ENCODE measurements at places on chromosomes 3 and 15.
A peak's percentile ranks its signal among the peaks of the same experiment; 100 is the strongest.

DNA sequence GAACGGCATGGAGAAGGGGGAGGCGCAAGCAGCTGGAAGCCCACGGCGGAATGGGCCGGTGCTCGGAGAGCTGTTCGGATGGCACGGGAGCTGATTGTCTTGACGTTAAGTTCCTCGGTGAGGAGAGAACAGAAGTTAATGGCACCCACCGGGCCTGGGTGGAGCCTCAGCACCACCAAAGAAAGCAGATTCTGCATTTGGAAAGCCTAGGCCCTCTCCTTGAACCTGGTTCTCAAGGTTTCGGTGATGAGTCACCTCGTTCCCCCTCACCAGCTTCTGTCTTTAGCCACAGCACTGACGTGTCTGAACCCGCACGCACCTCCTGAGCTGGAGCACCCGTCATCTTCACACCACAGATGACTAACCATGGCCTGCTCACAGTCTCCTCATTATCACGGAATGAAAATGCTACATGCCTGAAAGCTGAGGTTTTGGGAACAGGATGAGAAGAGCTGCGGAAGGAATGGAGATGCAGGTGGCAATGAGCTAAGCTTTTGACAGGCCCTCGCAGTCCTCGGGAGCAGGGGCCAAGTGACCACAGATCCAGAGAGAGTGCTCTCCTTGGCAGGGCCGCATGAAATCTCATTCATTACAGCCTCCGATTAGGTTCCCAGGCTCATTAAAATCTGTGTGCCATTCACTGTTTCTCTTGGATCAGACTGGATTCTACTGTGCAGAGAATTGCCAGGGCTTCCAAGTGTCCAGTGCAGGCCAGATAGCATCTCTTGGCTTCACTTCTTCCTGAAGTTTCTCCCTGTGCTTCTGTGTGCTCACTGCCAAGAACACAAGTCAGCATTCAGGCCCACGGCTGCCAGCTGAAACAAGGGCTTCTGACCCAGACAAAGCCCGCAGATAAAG, 96.3 kb upstream of the DLG1 start:
- DNase-seq, result peak; percentile 100

DNA sequence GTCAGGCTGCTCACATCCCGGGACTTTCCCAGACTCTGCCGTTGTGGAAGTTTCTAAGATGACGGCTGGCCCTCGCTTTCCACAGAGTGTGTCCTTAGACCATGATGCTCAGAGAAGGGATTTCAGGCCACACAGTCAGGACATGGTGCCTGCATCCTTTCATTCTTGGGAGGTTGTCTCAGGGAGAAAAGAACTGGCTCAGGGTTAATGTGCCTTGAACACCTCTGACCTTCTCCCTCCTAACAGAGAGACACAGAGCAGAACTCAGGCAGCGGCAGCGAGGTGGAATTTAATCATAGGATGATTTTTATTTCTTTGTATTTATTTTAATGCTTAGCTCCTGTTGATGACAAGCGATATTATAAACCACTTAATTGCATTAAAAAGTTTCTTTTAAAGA, 96.9 kb upstream of the ATP2B2 start:
- DNase-seq, result no peak

DNA sequence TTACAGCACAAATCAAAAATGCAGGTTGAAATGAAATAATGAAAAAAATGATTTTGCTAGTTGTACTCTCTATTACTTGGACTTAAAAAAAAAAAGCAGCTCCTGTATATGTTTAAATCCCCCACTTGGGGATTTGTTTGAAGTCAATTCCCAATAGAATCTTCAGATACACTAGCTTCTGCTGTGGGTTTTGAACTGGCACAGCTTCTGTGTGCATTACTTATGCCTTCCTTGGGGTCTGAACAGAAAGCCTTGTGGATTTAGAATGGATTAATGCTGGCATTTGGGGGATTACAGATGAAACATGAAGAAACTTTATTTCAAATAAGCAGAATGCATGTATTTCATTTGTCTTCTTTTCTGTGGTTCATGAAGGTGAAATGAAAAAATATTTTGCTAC, 513.2 kb upstream of the TBL1XR1 start:
- no peak for DNase-seq

- no peak for DNase-seq
These were observed 65.7 kb downstream of the IL1RAP start for GRCh38 chr3:190579514-190580137.

DNA sequence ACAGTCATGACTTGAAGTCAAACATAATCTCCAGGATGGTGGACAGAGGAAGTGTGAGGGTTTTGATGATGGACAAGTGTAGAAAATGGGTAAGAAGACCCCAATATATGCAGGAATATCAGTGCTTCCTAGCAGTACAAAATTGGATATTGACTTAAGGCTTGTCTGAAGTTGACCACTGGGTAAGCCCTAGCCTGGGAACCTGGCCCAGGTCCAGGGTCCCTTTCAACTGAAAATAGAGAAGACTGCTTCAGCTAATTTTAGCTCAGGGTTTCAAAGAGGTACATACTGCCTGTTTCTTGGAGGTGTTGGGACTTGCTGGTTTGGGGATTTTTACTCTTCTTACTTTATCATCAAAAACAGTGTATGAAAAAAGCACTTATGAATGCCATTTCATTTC, 4.7 kb downstream of the NR1D2 start:
- DNase-seq, result no peak

DNA sequence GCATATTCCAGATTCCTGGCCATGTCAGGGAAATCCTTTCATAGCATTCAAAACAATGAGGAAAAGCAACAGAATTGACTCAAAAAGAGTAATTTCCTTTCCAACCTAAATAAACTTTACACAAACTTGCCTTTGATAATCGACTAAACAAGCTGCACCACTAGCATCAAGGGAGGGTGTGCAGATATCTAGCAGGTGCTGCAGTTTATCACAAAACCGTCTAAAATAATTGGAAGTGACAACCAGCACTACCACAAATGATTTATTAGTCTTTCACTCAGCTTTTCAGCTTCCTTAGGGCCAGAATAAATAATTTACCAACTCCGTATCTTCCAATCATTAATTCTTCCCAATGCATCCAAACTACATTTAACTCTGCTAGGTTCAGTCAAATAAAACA, 71.7 kb downstream of the TBC1D5 start:
- no peak for DNase-seq

DNA sequence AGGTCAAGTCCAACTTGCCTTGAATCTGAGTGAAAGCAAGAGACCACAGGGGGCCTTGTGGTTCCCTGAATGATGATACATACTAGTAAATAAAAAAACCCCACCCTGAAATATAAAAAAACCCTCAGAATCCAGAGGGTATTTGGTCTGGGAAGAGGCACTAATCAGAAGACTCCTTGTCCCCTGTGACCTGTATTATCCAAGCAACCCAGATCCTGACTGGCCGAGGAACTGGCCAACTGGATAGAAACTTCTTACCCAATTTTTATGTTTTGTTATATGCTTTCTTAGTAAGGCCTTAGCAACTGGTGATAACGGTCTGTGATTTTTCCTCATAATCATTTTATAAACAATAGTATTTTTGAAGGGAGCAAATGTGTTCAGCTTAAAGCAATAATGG, 17.5 kb downstream of the ABI3BP start:
- no peak for DNase-seq

GRCh38 chr3:4534906-4535305, 41.8 kb downstream of the ITPR1 start:
- DNase-seq, result no peak

- no peak for DNase-seq
These were observed 105.0 kb downstream of the IQCH start for GRCh38 chr15:67359431-67360079.

DNA sequence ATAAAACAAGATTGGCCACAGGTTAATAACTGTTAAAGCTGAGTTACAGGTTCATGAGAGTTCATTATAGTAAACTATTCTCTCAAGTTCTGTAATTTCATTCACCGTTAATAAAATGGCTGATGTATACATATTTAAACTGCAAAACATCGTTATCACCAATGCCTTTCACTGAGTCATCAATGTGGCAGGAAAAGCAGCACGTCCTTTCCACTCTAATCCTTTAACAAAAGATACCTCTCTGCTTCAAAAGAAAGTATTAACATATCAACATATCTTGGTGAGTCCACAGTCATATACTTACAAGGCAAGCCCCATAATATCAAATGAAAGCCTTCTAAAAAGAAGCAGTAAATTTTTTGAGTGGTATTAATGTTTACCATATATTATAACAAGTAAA, 54.5 kb downstream of the UACA start:
- no peak for DNase-seq

DNA sequence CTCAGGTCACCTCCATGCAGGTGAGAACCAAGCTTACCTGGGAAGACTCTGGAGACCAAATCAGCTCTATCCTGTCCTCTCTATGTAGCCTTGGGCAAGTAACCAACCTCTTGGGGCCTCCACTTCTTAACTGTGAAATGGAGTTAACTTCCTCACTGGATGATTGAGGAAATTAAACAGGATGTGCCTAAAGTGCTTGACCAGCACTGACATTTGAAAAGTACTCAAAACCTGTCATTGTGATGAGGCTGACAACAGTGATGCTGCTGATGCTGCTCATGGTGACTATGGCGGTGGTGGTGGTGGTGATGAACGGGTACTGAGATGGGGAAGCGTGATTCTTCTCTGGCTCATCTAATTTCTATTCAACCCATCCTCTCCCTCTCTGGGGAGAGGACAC, 22.3 kb downstream of the VIPR1 start:
- no peak for DNase-seq

- DNase-seq, result no peak
These were observed 127.2 kb downstream of the NFKBIZ start for GRCh38 chr3:101976473-101976872.

DNA sequence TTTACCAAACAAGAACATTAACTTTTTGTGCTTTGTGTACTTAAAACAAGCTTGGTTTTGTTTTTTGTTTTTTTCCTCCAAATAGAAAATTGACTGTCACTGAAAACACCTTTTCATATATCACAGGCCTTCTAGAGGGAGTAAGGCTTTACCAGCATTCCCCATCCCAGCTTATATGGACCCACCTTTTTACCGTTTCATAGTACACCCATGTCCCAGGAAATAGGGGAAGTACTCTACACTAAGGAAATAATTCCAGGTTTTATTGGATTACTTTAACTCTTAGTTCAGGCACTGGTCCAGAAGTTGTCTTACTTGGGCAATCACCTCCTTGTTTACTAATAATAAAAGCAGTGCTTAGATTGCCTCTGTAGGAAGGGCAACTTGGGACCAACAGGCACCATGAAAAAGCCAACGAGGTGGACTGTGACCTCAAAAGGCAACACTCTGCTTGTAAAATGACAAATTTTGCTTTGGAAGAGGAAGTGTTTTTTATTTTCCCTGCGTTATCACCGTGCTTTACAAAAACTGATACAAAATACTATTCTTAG, 26.2 kb downstream of the HMG20A start:
- DNase-seq, result no peak

DNA sequence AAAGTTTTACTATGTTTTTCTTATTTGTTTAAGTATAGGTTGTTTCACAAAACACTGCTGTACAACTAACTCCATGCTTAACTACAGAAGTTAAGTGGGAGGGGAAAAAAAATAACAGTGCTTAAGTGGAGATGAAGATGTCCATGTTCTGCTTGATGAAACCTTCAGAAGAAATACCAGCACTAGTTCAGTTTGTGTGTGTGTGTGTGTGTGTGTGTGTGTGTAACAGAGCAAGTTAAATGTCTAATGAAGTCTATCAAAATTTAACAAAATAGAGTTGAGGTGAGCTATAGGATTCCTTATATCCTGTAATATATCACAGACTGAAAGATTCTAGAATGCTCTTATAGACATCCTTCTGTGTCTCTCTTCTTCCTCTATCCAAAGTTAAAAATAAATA, 44.1 kb upstream of the CBLB start:
- DNase-seq, result no peak

DNA sequence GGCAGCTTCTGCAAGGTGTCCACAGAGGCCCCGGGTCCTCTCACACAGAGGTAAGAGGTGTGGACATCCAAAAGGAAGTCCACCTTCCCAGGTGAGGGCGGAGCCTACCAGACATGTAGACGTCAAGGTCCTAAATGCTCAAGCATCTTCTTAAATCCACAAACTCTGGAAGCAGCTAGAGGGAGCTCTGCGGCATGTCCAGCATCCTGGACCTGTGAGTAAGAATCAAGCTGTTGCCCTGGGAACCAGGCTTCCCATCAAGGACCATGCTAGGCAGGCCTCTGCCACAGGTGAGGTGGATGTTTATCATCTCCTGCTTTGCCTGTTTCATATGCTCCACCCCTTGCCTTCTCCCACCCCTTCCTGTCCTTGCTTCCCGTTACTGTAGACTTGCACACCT, 368.2 kb downstream of the GABRG3 start:
- no peak for DNase-seq

GRCh38 chr3:155111971-155112370, 31.9 kb downstream of the MME start:
- DNase-seq, result no peak

- DNase-seq, result no peak
These were observed 131.6 kb upstream of the NECTIN3 start for GRCh38 chr3:110940055-110940454.

GRCh38 chr3:98902351-98902740, 851 bp upstream of the DCBLD2 start:
- no peak for DNase-seq

GRCh38 chr3:55518451-55518850, 31.3 kb upstream of the WNT5A start:
- no peak for DNase-seq

GRCh38 chr3:163261618-163262017, 1765.0 kb downstream of the OTOL1 start:
- DNase-seq, result no peak

- no peak for DNase-seq
These were observed 48.3 kb upstream of the ATP2B2 start for GRCh38 chr3:10553591-10554235.

GRCh38 chr15:39667382-39668127, 86.7 kb downstream of the THBS1 start:
- no peak for DNase-seq

GRCh38 chr3:179156170-179156569, 8.0 kb downstream of the PIK3CA start:
- no peak for DNase-seq

DNA sequence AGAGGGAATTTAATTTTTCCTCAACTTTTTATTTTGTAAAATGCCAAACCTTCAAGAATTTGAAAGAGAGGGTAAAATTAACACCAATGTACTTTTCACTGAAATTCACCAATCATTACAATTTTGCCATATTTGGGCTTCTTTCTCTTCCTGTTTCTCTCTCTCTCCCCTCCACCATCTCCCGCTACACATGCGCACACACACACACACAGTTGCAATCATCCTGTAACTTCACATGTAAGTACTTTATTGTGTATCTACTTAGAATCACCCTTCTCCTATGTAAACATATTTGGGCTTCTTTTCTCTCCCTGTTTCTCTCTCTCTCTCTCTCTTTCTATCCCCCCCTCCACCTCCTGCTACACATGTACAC, 7.4 kb downstream of the ARL14 start:
- DNase-seq, result no peak

GRCh38 chr3:64638981-64639481, 48.8 kb downstream of the ADAMTS9 start:
- no peak for DNase-seq

GRCh38 chr3:157079676-157080369, 80.1 kb downstream of the CCNL1 start:
- no peak for DNase-seq

GRCh38 chr3:52774901-52775864, 2.2 kb upstream of the ITIH1 start:
- no peak for DNase-seq
